ENCODE measurements at places on chromosomes 7 and 10.

DNA sequence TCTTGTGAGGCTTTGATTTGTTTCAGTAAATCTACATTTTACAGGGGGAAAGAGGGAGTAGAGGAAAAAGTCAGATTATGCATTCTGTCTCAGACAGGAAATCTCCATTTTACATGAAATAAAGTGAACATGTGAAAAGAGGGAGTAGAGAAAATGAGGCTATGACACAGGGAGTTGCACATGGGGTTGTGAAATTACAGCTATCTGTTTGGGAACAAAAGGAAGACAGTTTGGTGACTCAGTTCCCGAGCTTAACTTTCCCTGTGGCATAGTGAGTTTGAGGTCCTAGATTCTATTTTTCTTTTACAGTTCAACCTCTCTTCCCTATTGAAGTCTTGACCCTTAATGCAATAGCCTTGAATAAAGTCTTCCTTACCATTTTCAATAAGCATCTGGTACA lies 63.2 kb upstream of the AGR3 start:
- no peak for DNase-seq

- no peak for DNase-seq
These were observed 27.7 kb downstream of the ZNF777 start for GRCh38 chr7:149433124-149433523.

GRCh38 chr7:128045766-128046165 lies 14.5 kb upstream of the LRRC4 start:
- no peak for DNase-seq

- no peak for DNase-seq
These were observed 46.4 kb downstream of the CPED1 start for GRCh38 chr7:121034929-121035328.

DNA sequence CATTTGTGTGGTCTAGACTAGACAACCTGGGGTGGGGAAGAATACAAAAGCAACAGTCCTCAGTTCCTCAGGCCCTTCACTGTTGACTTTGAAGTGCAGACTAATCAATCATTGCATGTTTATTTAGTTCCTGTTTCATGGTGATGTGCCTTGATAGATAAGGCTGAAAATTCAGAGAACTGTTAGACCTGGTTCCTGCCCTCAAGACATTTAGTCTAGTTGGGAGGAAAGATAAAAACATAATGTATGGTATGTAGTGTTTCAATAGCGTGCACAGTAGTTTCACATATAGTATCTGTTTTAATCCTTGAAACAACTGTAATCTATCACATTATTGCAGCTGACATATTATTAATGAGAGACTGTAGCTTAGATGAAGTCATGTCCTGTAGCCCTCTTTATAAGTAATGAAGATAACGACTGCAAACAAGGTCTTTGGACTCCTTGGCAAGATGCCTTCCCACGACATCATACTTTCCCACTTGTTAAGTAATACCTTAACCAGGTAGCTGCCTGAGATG lies 124.0 kb downstream of the CELF2 start:
- no peak for DNase-seq

- no peak for DNase-seq
These were observed 351.8 kb upstream of the SORCS1 start for GRCh38 chr10:107516349-107516748.

GRCh38 chr10:95815133-95815532 lies 59.2 kb downstream of the ENTPD1 start:
- DNase-seq: no peak

DNA sequence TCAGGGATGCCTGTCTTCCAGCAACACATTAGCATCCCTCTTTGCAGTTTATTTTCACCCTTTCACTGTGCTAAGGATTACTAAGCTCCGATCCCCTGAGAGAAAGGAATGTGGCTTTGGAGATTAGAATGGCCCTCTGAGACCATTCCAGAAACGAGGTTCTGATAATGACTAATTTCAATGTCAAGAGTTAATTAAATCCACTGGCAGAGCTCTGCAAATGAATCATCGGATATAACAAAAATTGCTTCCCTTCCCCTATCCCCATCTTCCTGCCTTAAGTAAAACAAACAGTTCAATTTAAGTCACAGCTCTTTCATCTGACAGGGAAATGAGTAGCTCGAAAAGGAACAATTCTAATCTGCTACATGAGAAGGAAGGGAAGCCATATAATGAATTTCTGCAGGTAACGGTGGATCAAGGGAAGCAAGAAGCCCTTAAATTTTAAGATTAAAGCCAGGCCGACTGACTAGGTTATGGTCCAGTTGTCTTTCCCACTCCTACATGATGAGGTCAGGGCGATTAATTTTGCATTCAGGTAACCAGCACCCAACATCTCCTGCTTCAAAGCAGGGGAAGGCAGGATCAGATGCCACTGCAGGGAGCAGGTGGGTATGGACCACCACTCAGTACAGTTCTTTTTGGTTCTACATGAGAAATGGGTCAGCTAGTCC lies 50.5 kb downstream of the MALSU1 start:
- no peak for DNase-seq

DNA sequence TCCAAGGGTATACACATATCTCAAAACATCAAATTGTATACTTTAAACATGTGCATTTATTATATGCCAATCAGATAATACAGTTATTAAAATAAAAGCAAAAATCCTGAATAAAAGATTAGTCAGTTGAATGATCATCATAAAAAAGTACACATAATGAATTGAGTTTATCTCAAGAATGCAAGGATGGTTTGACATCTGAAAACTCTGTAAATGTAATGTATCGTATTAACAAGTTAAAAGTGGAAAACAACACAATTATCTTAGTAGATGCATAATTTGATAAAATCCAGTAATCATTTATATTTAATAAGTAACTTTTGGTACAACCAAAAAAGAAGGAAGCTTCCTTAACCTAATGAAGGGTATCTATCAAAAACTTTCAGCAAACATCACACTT lies 86.6 kb downstream of the COL28A1 start:
- DNase-seq: no peak

GRCh38 chr7:5330288-5330687 lies 47.5 kb downstream of the SLC29A4 start:
- no peak for DNase-seq

DNA sequence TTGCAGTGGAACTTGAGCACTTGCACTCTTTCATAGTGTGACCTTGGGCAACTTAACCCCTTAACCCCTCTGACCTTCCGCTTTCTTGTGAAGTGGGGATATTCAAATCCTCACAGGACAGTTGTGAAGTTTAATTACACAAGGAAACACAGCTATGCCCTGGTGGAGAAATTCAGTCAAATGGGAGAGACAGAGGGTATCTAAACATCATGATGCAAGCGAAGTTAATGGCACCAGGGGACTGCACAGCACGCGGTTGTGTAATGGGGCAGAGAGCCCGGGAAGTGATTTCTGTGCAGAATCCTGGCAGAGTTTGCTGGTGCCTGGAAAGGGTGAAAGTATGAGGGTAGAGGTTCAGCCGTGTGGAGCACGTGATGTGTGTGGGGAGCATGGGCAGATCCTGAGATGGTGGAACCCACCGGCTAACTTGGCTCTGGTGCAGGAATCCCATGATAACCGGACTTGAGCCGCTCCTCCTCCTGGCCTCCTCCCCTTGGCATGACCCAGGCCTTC lies 51.7 kb downstream of the SNX10 start:
- DNase-seq: no peak

GRCh38 chr10:95815701-95816240 lies 59.8 kb downstream of the ENTPD1 start:
- DNase-seq: no peak

- no peak for DNase-seq
These were observed 1.3 kb downstream of the ABCB1 start for GRCh38 chr7:87599336-87599735.

DNA sequence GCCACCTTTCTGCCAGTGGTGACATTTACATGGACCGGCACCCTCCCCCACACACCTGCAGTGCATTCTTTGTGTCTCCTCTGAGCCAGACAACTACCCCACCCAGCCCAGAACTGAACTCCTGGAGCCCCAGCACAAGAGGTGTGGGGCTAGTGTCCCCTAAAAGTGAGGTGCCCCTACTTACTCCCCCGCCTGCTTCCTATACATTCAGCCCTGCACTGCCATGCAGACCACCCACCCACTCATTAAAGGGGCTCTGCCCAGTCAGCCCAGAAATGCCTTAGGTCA lies 1.9 kb downstream of the SAP25 start:
- no peak for DNase-seq

DNA sequence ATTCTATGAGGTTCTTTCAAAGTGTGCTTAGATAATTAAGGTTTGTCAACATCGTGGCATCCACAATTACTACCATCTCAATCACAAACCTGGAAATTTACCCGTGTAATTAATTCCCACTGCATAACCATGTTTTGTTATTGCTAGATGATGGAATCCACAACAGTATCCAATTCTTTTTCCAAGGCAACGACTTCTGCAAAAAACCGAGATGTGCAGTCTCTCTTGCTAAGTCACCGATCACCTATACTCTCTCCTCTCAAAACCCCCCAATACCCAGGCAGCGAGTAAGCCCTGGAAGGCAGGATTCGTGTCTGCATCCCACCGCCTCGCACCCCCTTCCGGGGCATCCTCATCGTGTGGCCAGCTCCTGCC lies 678 bp upstream of the EIF4H start:
- DNase-seq: no peak

GRCh38 chr7:126768836-126769235 lies 483.9 kb downstream of the GRM8 start:
- DNase-seq: no peak

- no peak for DNase-seq
These were observed 271.6 kb upstream of the SLC26A5 start for GRCh38 chr7:103717574-103717973.

DNA sequence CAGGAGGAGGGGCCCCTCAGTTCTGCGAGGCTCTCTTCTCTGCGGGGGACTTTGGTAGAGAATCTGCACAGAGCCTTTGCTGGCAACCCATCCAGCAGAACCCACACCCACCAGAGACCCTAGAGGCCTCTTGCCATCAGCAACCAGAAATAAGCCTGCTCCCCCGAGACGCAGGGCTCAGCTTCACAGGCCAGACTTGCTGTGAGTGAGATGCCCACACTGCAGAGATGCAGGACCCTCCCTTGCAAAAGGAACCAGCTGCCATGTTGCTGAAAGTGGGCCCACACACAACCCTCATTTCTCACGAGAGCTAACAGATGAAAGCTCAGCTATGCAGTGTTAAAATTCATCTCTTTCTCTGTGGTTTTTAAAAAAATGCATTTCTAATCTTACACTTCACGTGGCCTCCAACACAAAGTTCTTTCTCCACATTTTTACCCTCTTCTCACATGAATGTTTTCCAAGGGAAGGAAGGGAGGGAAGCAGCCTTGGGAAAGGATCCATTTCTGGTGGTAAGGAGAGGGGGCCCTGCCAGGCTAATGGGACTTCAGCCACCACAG lies 171.6 kb downstream of the CCDC3 start:
- DNase-seq: no peak

DNA sequence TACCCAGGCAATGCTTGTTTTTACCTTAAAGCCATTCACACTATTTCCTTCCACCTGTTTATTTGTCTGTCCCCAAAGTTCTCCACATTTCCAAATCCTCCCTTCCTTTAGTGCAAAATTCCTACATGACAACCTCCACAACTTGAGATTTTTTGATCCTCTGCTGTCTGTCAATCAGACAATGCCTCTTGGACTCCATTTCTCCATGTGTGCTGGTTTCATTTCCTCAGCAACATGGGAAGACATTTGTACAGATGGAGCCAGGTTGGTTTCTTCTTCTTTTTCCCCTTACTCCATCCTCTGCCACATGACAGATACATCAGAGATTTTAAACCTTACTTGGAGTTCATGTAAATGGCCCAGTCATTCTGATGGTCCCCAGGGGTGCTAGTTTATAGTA lies 19.1 kb upstream of the GIMAP2 start:
- DNase-seq: no peak

GRCh38 chr10:63634488-63635065 lies 113.4 kb downstream of the REEP3 start:
- DNase-seq: no peak

- DNase-seq: no peak
These were observed 226.6 kb downstream of the SDK1 start for GRCh38 chr7:3527496-3528124.

- DNase-seq: no peak
These were observed 62.4 kb upstream of the PDK4 start for GRCh38 chr7:95658676-95659075.

GRCh38 chr7:128266883-128267594 lies 26.0 kb downstream of the LEP start:
- peak; percentile 87 for DNase-seq

GRCh38 chr7:7876419-7876818 lies 92.2 kb upstream of the GLCCI1 start:
- DNase-seq: no peak

DNA sequence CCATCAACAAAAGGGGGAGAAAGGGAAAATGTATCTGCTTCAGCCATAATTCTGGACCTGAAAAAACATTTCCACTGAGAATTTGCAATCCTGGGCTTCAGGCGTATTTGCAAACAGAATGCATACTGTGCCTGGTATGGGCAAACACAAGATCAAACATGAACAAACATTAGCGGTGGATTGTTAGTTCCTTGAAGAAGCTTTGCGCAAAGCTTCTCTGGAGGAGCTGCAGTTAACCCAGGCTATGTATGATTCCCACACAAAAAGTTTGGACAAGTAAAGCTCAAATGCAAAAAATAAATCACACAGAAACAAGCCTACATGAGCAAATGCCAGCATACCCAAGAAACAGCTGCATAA lies 20.4 kb upstream of the HILPDA start:
- no peak for DNase-seq

- no peak for DNase-seq
These were observed 13.7 kb upstream of the USP6NL start for GRCh38 chr10:11625019-11625735.

- DNase-seq: no peak
These were observed 23.2 kb upstream of the C1GALT1 start for GRCh38 chr7:7159063-7159658.

DNA sequence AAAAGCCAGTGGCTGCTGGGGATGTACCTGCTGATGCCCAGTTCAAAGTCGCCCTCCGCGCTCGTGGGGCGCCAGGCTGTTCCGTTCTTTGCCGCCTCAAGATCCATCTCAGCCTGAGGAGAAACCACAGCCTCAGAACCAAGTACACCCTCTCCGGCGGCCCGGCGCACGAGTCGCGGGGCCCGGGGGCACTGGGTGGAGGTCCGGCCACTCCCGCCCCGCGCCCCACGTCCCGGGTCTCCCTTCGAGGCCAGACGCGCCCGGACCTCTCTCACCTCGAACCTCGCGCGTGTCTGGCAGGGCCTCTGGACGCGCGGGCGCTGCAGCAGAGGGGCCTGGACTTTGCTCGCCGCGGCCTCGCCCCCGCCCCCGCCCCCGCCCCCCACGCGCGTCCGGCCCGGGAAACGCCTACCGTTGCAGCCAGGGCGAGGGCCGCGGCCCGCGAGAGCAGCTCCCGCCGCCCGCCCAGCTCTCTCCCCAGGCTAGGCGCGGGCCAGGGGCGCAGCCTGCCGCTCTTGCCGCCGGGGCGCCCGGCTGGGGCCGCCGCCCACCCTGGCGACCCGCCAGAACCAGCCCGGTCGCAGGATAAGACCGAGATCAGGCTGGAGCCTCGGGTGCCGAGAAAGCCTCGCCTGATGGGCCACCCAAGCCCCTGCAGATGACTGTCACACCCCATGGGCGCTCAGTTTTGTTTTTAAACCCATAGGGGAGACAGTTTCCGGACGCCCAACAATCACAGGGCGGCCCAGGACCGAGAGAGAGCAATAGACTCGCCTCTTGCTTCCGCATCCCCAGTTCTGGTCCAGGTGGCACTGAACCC lies at the start of gene ABCB4:
TSS of gene ABCB4 (minus strand) at position 322 of the 820 bp plus-strand sequence. CDS start at position 107, 215 bp downstream.
- no peak for DNase-seq

GRCh38 chr10:133261726-133262325 lies 14.8 kb downstream of the ADAM8 start:
- DNase-seq: peak; percentile 48

GRCh38 chr10:48343921-48344598 lies 37.6 kb downstream of the MAPK8 start:
- DNase-seq: no peak

- DNase-seq: no peak
These were observed 147.5 kb upstream of the CHST15 start for GRCh38 chr10:124240839-124241291.
